NCI-H2171 (cell line): ENCODE measurements at places on chromosomes 12 and 14.

DNA sequence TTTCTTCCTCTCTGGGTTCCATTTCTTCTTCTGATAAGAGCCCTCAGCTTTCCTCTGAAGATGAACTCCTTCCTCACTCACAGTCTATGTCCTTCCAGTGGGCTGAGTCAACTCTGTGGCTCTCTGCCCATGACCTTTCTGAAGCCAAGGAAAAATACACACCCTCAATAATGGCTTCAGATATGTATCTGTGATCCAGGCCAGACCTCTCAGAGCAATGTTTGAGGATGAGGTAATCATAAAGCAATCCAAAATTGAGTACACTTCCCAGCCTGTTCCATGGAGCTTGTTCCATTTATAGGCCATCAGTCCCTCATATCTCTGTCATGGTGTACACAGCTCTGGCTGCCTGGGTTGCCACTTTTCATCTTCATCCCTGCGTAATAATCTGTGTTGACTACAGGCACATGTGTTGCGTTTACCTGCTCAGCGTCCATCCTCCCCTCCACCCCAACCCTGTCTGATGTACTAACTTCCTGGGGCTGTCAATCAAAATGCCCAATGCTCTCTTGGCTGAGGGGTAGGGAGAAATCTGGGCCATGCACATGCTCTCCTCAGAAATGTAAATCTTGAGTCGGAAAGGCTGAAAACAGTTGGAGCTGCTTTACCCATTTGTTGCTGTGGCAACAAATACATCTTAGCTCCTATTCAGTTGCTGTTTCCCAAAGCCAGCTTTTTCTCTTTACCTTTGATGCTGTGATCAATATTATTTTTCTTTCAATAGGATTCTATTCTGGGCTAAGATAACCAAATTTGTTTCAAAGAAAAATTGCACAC is 377.8 kb upstream of the TMEM132C start:
- DNase-seq, result no peak

GRCh38 chr14:71492346-71492745 is 439.9 kb upstream of the RGS6 start:
- DNase-seq, result no peak

DNA sequence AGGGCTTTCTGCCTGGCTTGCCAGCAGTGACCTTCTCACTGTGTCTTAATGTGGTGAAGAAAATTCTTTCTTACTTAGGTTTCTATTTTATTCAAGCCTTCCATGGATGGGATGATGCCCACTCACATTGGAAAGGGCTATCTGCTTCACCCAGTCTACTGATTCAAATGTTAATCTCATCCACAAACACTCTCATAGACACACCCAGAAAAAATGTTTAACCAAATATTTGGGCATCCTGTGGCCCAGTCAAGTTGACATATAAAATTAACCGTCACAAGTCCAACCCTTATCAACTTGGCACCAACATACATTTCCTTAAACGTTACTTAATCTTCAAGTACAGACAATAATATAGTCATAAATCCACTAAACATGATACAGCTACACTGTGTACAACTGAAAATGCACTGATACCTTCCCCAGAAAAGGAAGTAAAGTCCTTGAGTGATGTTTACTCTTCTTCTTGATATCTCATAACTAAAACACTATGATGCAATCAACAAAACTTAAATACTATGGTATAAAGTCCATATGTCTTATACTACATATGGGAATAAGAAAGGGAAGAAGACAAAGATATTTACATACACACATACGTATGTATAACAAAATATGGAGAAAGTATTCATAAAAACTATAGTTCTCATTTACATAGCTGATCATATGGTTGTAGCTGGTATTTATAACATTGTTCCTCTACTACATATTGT is 394.7 kb upstream of the NOVA1 start:
- no peak for DNase-seq

GRCh38 chr12:27179400-27180214 is 64.5 kb upstream of the STK38L start:
- DNase-seq, result no peak

DNA sequence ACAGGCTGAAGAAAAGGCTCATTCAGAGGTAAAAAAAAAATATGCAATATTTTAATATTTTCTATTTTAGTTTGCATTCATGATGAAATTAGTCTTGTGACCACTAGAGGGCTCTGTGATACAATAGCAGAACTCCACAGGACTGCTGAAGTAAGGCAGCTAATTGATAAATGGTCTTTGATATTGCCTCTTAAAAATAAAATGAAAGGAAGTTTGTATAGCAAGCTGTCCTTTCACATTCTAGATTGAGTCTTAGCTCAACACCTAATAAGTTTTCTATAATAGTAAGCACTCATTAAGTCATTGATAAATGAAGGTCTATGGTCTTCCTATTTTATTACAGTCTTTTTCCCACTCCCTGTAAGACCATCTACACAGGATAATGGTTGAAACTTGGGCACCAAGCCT is 315.7 kb downstream of the NAV3 start:
- peak; percentile 41 for DNase-seq

DNA sequence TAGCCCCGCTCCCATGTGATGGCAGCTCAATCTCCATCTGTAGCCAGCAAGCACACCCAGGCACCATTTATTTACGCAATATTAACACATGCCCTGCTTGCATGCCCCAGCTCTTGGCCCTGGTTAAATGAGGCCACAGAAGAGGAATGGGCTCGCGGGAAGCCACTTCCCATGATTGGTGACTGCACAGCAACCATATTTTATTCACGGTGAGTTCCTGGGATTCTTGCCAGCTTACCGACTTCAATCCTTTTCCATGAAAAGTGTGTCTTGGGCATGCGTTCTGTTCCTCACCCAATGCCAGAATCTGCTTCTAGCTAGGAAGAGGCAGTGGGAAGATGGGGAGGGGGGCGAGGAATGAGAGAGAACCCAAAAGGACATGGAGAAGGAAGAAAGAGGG is 54.7 kb downstream of the PITPNM2 start:
- DNase-seq, result no peak

DNA sequence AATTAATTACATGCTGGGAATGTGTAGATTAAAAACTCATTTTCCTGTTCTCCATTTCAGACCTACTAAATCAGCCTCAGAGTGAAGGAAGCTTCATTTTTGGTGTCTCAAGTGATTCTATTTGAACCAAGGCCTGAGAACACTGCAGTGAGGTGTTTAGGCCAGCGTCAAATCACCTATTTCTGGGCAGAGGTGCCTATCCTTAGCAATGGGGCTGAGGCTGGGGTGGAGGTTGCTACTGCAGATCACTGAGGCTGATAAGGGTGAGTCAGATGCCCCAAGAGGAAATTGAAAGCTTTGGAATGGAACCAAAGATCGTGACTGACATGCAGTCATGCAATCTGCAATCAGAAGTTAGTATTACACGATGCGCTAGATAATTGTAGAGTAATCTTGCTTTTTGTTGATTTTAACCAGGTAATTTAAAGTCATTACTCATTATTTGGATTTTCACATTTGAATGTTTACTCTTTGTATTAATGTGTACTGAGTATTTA is 4.4 kb downstream of the TXNRD1 start:
- peak; percentile 31 for DNase-seq

- no peak for DNase-seq
These were observed 12.2 kb downstream of the POLR3B start for GRCh38 chr12:106369624-106370346.

- no peak for DNase-seq
These were observed 36.3 kb upstream of the PPM1A start for GRCh38 chr14:60212503-60213371.

- DNase-seq, result no peak
These were observed 26.9 kb downstream of the SIX1 start for GRCh38 chr14:60622210-60622916.

DNA sequence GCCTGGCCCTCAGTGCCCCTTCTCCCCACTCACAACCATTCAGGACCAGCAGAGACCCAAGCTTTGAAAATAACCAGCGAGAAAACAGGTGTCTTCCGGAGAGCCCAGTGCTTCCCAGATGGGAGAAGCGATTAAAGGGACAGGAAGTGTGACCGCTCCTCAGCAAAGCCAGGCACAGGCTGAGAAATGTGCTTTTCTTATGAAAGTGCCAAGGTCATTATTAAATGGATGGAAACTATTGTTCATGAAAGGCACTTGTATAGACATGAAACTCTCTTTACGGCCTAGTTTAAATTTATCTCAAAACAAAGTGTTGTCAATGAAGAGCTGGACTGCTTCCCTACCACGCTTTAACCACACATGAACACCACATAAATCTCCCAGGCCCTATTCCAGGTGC is 210.4 kb downstream of the SPTSSA start:
- DNase-seq, result no peak

- DNase-seq, result no peak
These were observed 845 bp upstream of the AHNAK2 start for GRCh38 chr14:104978746-104979691.

GRCh38 chr12:122788387-122788786 is 14.0 kb downstream of the CCDC62 start:
- no peak for DNase-seq

DNA sequence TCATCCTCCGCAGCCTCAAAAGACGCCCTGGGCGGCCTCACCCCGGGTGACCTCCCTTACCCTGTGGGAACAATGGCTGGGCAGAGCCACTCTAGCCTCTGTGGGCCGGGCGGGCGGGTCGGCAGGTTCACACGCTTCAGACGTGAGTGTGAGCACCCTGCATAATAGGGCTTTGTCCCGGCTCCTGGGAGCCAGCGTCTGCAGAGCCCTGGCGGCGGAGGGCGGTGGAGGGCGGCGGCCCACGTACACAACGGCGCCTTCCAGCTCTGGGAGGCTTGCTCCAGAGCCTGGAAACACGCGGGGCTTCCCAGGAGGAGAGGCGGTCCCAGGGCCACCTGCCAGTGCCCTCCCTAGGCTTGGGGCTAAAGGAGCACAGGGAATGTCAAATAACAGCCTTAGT is 205.6 kb downstream of the BCL11B start:
- DNase-seq, result no peak
